H1 (cell line): ENCODE measurements at places on chromosomes 6 and 20. TPM values are rescaled to one million over a fixed set of nuclear protein-coding genes. Genes with fewer than 3 reads are reported as not detected.

DNA sequence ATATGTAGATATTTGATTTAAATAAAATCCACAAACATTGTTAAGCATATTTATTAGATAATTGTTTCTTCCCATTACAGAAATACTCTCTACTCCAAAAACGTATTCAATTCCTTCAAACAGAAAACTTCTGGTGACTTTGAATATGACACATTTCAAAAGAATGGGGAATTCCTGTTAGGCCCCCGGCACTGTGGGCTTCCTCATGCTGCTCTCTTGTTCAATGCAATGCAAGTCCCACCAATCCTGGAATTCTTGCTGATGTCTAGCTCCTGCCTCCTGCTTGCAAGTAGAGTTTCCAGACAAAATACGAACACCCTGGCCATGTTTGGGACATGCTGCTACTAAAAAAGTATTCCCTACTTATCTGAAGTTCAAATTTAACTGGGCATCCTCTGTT, 544.1 kb downstream of the QKI start:
- no peaks in the 10 kb centered on the region for H3K27me3 ChIP-seq
- H3K36me3 ChIP-seq, result no peaks in the 10 kb centered on the region

VNN1 gene
- total RNA-seq, result not detected in 2 replicates

- H3K27ac ChIP-seq, result no peak overlapping the region
- no peaks in the 10 kb centered on the region for H3K27me3 ChIP-seq
- H3K4me1 ChIP-seq, result no peaks in the 10 kb centered on the region
- DNase-seq, result no peak
- no peak overlapping the region for H3K4me3 ChIP-seq
- H3K36me3 ChIP-seq, result no peaks in the 10 kb centered on the region
Observed at GRCh38 chr6:20335872-20336271, 65.8 kb upstream of the E2F3 start.

DNA sequence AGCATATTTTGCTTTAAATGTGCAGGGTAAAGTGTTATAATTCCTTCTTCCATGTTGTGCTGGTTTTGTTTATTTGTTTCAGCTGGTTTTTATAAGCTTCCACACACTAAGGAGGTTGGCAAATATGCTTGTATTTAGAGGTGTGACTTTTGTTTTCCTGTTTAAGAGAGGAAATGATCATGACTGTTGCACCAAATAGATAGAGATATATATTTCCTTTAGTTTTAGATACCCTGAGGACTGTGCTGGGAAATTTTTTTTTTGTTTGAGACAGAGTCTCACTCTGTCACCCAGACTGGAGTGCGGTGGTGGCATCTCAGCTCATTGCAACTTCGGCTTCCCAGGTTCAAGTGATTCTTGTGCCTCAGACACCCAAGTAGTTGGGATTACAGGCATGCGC, 5.8 kb downstream of the TBPL1 start:
- DNase-seq, result no peak
- no peak overlapping the region for H3K27ac ChIP-seq
- peaks cover 10% of the 10 kb centered on the region for H3K4me1 ChIP-seq
- H3K27me3 ChIP-seq, result no peaks in the 10 kb centered on the region

GRCh38 chr20:54469293-54469692, 6.1 kb upstream of the DOK5 start:
- no peak for DNase-seq
- no peaks in the 10 kb centered on the region for H3K36me3 ChIP-seq
- H3K4me3 ChIP-seq, result no peak overlapping the region
- no peaks in the 10 kb centered on the region for H3K4me1 ChIP-seq
